ENCODE measurements at places on chromosomes 3 and 15.

GRCh38 chr3:171860830-171861535 is 17.8 kb downstream of the TMEM212 start:
- DNase-seq = no peak

- DNase-seq = no peak
Measured at GRCh38 chr15:99680276-99680675, 53.0 kb downstream of the LYSMD4 start.

DNA sequence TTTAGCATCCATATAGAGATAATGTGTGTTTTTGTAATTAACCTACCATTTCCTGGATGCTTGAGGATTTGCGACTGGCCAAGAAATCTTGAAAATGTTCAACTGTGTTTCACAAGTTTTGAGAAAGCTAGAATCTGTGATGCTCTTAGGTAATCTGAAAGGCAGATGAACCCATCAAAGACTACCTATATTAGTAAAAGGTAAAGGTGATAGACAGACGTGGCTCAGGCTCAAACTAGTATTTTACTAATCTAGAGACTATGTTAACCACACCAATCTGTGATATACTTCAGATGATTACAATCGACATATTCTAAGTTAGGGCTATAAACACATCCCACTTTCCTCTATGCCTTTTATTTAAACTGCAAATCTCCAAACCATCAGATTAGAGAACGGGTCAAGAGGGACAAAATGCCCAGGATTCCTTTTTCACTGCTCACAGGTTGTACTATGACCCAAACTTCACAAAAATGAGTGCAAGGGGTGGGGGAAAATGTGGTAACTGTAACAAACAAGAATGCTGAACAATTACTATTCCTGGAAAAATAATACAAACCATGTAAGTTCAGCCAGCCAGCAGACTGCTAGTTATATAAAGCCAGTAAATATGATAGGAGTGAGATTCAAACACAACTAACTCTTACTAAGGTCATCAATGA is 295.1 kb downstream of the FOXP1 start:
- no peak for DNase-seq

- DNase-seq = no peak
Measured at GRCh38 chr15:91974321-91974720, 120.8 kb downstream of the SLCO3A1 start.
